ENCODE measurements at places on chromosomes 4 and X.
A peak's percentile ranks its signal among the peaks of the same experiment; 100 is the strongest.

DNA sequence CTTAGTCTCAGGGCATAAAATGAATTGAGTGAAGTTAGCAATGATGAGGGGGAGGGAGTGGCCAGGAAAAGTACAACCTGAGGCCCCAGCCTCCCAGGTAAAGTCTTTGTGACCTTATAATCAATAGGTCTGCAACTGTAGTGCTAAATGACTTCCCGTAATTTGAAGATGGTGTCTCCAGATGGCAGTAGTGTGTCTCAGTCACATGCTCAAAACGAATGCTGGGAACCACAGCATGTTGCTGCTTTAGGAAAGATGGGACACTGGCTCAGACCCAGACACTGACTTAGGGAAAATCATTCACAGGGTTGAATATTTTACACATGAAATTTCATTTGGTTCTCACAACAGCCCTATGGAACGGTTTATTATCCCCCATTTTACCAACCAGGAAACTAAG, 10.3 kb downstream of the SRPX2 start:
- no peak for DNase-seq

DNA sequence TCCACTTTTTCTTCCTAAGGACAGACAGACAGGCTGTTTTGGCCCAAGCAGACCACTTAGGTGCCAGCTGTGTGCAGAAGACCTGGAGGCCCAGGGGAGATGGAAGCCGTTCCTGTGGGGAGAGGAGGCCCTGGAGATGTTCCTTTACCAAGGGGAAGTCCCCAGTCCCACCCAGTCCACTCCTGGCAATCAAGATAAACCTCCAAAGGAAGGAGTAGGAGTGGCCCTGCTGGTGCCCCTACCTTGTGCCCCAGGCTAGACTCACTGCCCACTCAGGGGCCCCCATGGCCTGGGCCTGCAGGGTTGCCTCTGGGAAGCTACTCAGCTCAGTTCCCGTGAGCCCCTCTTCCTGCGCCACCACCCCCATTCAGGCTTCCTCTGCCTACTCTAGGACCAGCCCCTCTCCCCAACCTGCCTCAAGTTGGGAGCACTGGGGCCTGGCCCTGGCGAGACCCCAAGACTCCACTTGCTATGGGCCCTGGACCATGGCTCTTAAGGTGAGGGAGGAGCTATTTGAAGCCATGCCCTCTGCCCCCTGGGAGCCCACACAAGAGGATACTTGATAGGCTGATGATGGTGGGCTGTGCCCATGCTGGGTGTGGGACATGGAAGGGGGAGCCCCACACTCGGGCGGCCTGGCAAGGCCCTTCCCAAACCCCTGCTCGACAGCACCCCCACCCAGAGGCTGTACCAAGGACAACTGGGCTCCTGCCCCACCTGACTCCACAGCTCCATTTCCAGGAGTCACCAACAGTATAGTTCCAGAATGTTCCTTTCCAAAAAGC, 24.8 kb upstream of the RNF4 start:
- no peak for DNase-seq

DNA sequence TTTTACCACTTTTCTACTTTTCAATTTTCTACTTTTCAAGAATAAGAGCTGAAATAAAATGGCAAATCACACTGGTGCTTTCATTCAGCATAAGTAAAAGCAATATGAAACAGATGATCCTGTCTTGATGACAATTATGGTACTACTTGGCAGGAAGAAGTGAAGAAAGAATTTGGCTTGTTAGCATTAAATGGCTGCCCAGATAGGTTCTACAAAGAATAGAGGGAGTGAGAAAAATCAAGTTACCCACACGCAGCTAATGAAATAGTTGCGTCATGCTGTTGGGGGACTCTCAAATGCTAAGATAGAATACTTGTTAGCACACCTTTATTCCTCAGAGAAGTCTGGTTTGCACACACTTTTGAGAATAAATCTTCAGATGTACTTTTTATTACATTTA, 12.5 kb upstream of the LCORL start:
- no peak for DNase-seq

DNA sequence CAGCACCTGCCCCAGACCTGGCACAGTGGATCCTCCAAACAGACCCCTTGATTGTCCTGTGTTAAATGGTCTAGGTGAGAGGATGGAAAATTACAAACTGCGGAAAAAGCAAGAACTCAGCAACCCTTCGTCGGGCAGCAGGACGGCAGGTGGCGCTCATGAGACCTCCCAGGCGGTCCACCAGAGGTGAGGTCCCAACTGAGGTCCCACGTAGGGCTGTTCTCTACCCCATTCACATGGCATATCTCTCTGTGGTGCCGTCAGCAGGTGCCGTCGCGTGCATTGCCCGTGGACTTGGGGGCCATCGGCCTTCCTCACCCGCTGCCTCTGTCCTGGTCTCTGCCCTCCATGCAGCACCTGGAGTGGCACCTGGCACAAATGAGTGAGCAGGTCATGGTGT, 88.2 kb downstream of the CRMP1 start:
- DNase-seq: no peak

DNA sequence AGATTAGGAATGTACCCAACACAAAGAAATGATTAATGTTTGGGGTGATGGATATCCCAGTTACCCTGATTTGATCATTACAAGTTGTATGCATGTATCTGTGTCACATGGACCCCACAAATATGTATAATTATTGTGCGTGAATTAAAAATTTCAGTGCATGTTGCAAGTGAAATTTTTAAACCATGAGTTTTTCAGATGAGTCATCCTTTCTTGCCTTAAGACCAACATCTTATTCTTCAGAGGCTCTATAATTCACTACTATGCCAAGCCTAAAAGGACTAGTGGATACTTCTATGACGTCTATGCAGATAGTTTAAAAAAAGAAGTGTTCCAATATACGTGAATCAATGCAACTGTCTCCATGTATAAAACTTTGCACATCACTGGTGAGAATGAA, 113.0 kb upstream of the SH3RF1 start:
- no peak for DNase-seq

DNA sequence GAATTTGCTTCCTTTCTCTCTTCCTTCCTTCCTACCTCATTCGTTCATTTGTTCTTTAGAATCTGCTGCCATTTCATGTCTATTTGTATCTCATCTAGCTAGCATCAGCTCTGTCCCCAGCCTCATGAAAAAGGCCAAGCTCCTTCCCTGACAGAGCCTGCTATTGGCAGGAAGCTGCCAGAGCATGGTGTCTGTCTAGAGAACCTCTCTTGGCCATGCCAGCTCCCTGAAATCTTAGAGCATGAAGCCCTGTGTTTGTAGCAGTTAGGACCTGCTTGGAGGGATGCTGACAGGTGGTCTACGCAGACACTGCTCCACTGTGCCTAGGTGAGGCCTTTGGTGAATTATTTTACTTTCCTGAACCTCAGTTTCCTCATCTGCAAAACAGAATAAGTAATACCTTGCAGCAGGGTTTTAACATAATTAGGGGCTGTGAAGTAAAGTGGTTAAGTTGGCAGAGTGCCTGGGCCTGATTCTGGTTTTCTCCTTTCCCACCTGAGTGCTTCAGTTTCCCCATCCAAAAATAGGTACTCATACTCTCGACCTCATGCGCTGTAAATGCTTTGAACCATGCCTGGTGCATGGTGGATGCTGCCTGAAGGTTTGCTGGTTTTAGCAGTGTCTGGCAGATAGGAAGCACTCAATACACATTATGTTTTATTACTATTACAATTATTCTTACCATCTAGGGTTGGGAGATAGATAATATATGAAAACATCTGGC, 4.7 kb downstream of the PTTG2 start:
- DNase-seq: peak; percentile 71

DNA sequence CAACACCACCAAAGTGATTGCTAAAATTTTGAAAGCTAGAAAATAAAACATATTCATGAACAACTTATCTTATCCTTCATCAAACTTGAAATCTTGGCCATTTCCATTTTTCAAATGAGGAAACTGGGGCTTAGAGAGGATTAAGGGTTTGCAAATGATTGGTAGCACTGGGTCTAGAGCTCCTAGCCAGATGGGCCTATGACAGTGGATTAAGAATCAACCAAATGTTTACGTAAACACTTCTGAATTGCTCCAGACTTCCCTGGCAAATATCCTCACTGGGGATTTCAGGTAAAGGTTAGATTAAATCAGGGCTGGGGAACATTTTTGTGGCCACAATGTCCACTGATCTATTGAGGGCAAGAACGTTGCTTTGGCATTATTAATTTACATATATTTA, 241.2 kb downstream of the ANK2 start:
- DNase-seq: no peak

DNA sequence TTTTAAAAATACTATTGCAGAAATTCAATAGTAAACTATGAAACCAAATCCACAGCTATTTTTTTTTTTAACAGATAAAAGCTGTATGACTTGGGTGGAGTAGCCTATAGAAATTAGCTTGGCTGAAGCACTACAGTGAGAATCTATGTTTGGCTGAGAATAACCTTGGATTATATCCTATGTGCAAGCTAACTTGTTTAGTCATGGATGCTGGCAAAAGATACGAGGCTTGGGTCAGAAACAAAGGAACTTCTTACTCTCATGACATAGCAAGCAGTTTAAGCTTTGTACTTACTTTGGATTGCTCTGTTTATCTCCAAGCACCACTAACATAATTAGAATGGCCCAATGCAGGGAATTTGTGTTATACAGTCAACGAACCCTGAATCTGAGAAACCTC, 119.2 kb upstream of the GRID2 start:
- no peak for DNase-seq

- DNase-seq: no peak
Measured at GRCh38 chr4:7591409-7592053, 156.8 kb upstream of the PSAPL1 start.

DNA sequence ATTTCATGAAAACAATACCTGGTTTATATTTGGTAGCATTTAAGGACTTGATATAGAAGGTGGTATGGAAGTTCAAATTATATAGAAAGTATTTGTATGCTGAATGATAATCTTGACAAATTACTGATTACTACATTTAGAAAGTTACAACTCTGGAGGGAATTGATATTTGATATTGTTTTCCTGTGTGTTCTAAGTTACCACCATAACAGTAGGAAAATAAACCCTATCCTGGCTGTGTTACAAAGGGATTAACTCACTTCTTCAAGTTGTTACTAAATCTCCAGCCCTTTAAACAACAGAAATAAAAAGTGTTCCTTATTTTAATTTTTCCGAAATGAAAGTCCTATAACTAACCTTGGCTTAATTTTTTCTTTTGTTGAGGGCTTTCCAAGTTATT, 36.6 kb downstream of the FHL1 start:
- no peak for DNase-seq

GRCh38 chr4:37762991-37763368, 63.5 kb upstream of the PGM2 start:
- DNase-seq: no peak

DNA sequence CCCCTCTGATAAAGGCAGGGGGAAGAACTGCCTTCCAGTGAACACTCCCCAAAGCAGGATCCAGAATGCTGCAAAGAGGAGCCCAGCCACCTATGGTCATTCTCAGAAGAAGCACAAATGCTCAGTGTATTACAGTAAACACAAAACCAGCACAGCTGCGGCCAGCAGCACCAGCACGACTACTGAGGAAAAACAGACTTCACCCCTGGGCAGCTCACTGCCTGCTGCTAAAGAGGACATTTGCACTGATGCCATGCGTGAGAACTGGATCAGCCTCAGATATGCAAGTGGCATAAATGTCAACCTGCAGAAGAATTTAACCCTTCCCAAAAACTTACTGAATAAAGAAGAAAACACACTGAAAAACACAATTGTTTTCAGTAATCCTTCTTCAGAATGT, 80.2 kb upstream of the TLR2 start:
- no peak for DNase-seq

DNA sequence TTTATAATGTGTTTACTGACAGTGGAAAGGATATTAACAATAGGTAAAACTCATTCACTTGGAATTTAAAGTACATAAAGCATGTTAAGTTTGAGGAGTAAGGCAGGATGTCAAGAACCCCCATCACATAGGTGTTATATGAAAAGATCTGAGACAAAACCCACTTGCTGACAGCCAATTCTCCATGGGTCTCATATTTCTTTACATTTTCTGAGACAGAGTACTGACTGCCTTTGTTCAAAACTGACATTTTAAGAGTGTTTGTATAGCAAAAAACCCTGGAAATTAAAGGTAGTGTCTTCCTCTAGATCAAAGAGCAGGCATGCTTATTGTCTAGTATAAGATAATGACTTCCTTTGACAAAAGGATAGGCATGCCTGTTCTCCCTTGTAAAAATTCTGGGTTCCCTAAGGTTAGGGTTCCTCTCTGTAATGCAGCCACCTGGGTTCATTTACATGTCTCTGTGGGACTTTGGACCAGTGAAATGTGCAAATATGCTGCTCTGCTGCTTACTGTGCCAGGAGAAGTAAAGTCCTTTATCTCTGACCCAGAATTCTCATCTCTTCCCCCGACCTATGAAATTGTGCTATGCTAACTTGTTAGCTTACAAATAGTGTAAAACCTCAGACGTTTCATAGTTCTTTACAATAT, 123.6 kb downstream of the PCDH18 start:
- DNase-seq: no peak

DNA sequence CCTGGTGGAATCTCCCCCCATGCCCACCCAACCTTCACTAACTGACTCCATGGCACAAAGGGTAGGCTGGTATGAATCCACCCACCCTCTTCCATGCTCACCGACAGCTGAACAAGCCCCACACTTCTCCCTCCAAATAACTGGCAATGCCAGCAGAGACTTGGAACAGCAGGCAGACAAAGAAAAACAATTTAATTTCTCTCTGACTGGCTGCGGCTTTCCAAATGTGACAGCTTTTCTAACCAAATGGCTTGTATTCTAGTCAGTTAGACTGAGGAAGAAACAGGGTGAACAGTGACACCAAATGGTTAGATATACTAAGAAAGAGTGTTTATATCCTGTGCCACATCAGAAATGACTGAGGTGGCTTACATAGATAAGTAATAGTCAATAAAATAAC, 199.3 kb upstream of the ADAMTS3 start:
- no peak for DNase-seq

GRCh38 chr4:43680421-43680820, 768.2 kb downstream of the KCTD8 start:
- DNase-seq: no peak

DNA sequence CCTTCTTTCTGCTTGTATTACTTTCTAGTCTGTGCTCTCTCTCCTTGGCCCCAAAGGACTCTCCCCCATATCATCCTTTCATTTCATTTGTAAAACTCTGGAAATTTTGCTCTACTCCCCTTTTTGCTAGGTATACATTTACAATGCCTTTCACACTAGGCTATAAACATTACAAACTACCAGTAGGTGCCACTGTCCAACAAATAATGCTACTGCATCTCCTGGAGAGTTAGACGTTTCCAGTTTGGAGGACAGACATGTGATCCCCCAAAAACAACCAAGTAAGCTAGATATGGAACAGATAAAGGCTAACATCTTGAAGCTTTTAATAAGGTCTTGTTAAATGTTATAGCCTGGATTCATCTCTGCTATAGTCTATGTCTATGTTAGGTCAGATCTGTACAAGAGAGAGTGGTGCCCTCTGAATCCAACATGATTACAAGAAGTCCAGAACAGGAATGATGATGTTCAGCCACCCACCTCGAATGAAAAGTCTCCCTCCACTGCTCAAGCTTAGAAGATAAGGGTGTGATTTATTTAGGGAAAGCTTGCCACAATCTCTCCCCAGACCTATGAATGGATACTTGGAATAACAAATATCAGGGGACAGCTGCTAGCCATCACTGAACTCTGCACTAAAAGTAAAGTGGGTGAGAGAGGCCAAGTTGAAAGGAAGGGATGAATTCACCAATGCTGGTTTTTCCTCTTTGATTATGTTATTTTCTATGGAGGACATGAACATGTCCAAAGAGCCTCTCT, 14.3 kb downstream of the CBR4 start:
- DNase-seq: no peak

All from DMS79 treated with DMSO at 0.1 percent for 48 hours (cell line).